ENCODE measurements at places on chromosomes 2 and 18.

- no peak for DNase-seq
Observed at GRCh38 chr2:120469426-120469825, 123.5 kb downstream of the INHBB start.

GRCh38 chr2:236676136-236676873 is 106.7 kb downstream of the ACKR3 start:
- no peak for DNase-seq

GRCh38 chr2:212328136-212328535 is 210.5 kb downstream of the ERBB4 start:
- no peak for DNase-seq

DNA sequence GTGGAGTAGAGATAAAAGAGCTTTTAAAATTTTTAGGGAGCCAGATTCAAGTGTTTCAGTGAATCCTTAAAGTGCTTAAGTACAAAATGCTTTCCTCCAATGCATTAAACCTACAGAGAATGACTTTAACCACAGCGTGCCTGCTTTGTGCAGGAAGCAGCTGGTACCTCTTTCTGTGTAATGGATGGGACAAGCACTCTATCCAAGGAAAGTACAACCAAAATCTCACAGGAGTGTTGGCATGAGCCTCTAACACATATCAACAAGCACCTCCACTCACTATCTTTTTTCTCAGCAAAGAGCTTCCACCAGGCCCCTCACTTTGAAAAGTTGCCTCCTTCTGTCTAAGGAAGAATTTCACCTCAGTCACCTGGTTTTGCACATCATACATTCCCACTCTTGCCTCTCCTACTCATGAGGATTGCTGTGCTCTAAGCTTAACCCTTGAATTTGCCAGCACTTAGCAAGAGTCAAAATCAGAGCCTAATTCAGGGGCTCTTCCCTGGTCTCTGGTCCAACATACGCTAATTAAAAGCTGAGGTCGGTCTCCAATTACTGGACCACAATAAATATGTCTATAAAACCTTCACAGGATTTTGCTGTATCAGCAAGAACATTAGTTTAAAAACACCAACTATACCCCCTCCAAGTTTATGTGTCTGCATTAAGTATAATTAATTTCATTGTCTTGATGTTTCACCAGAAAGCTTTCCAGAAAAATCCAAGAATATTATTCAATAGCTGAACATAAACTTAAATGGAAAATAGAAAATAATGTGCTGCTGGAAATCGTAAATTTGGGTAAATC is 68.9 kb downstream of the ZNF521 start:
- DNase-seq, result no peak

- no peak for DNase-seq
Observed at GRCh38 chr2:146392631-146393030, 1452.2 kb upstream of the ACVR2A start.

DNA sequence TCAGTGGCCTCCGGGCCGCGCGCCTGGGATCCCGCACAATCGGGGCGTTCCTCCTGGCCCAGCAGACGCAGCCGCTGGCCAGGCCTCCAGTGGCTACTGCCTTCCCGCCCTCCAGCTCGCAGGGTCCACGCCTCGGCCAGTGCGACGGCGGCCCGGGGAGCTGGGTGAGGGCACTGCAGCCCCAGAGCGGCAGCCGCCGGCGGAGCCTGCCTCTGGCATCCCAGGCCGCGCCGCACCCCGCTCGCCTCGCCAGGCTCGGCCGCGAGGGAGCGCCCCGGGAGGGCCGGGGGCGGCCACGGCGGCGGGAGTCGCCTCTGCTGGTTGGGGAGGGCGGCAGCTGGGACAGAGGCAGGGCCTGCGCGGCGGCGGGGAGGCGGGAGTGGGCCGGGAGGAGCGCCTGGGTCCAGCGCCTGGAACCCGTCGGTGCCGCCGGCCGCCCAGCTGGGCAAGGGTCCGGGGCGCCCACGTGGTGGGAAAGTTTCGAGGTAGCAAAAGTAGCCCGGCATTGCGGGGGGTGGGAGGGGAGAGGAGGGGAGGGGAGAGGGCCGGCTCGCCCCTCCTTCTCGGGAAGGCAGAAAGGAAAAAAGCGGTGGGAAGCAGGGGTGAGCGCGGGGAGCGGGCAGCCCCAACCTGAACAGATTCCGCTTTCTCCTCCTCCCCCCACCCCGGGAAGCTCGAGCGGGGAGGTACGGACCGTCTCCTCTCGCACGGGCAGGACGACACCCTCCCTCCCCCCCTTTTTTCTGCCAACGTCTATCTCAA is 1.5 kb upstream of the INHBB start:
- no peak for DNase-seq

DNA sequence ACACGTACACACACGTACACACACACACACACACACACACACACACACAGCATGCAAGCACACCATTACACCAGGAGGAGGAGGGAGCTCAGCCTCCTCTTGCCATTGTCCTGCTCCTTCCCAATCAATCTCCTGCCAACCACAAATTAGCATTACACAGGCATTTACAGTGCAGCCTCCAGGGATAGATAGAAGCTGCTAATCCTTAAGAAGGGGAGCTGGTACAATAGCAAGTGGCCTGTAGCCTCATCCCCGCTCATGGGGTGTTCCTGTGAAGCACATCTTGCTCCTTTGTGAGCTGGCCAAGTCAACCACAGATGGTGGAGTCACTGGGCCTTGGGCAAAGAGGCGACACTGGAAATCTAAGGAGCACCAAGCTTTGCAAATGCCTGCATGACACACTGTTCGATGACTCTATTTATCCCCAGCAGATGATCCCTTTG is 110.3 kb upstream of the PKDCC start:
- DNase-seq, result no peak
